ENCODE measurements at places on chromosomes 6 and 20.

DNA sequence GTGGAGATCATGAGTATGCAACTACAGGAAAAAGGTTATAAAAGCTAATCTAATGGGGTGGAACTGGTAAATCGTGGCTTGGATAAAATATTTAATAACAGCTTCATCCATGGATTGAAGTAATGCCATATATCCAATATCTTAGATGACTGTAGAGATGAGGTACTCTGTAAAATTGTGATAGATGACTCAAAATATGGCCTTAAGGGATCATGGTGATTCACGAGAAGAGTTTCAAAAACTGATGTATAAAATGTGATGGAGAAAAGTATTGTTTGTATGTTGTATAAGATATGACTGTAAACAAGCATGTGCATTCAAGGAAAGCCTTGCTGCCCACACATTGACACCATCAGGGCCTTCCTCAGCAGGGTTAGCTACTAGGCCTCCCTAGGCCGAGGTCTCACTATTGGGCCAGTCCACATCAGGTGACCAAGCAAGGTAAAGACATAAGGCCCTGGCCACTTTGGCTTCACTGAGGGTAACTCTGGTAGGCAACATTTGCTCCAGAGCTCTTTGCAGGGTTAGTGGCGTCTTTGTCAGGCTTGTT, 17.7 kb upstream of the CCN6 start:
- DNase-seq, result no peak

GRCh38 chr6:22413681-22414311, 117.0 kb upstream of the PRL start:
- no peak for DNase-seq

GRCh38 chr6:90463359-90463758, 123.5 kb downstream of the MAP3K7 start:
- no peak for DNase-seq

- no peak for DNase-seq
These were observed 1551.0 kb downstream of the GRIK2 start for GRCh38 chr6:102944475-102944874.

GRCh38 chr6:123489589-123489988, 147.2 kb downstream of the TRDN start:
- DNase-seq, result no peak

DNA sequence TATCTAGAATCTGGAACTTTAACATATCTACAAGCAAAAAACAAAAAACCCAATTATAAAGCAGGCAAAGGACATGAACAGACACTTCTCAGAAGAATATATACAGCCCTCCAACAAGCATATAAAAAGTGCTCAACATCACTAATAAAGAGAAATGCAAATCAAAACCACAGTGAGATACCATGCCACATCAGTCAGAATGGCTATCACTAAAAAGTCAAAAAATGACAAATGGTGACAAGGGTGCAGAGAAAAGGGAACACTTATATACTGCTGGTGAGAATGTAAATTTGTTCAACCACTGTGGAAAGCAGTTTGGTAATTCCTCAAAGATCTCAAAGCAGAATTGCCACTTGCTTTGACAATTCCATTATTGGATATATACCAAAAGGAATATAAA, 215.0 kb upstream of the EYS start:
- no peak for DNase-seq

DNA sequence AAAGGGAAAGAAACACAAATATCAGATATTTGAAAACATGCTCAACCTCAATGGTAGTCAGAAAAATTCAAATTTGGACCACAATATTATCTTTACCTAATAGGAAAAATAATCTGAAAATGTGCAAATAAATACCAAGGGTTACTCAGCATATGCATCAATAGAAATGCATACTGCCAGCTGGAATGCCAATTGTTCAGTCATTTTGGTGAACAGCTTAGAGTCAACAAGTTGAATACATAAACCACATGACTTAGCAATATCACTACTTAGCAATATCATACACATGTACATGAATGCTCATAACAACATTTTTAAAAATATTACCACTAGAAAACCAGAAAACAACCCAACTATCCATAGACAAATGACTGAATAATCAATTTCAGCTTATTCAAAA, 212.7 kb downstream of the PTPRK start:
- no peak for DNase-seq

GRCh38 chr6:149064001-149064659, 253.4 kb upstream of the TAB2 start:
- DNase-seq, result no peak

DNA sequence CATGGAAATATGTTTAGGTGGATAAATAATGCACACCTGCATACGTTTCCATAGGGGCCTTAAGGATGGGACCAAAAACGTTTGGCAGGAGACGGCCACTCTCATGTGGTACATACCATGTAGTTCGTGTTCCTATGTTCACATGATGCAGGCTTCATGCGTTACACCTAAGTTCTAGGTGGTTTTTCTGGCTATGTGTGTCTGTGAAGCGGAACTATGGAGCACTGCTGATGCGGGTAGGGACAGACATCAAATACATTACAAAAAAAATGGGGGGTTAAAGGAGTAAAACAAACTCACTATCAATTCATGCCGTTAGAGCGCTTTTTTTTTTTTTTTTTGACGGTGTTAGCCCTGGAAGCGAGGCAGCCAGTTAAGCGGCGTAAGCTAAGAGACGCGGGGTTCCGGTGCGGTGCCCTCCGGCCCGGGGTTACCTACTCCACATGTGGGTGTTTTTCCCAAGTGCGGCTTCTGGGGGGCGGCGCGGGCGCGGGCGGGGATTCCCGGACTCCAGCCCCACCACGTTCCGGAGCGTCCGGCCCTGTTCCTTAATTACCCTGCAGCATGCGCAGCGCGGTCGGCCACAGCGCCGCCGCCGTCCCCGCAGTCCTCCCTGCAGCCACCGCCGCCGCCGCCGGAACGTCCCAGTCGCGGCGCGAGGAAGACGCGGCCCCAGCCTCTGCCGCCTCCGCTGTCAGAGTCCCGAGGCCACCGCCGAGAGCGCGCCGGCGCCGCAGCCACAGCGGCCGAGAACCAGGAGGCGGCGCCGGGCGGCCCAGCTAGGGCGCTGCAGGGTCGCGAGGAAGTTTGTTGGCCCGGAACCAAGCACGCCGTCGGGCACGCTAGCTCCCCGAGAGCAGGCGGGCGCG, 648 bp downstream of the COL19A1 start:
- DNase-seq, result peak; percentile 29

DNA sequence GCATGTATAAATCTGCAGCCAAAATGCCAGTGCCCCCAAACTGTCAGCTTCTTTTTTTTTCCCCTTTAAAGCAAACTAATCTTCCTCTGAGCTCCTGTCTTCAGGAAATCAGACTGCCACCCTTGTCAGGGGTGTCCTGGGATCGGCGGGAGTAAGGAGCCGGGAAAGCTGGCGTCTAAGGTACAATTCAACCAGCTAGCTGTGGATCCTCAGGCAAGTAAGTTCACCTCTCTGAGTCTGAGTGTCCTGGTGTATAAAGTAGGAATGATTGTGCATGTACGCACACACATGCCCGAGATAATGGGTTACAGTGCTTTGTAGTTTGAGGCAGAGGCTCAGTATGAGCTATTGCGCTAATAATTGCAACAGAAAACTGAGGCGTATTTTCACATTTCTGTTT, 98.3 kb downstream of the ANKRD60 start:
- DNase-seq, result no peak
